NCI-H2107 (cell line): ENCODE measurements at places on chromosomes 6 and 20.

DNA sequence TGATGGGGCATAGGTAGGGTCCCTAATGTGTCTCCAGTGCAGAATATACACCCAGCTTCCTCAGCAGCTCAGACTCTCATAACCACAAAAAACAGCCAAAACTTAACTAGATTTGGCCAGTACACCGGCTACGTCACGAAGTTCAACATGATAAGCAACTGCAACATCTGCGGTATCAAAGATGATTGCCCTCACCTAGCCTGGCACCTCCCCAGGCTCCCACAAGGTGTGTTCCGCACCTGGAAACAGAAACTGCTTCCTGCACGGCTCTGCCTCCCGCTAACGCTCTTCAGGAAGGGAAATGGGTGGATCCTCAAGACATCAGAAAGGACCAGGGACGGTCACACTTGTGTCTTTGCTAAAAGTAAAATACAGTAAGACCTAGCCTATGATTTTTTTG lies 9.5 kb downstream of the TXNDC5 start:
- no peak for DNase-seq

- DNase-seq = no peak
Measured at GRCh38 chr6:142297996-142298753, 3.6 kb upstream of the ADGRG6 start.

- DNase-seq = no peak
Measured at GRCh38 chr20:51265361-51265760, 242.5 kb upstream of the KCNG1 start.

GRCh38 chr20:1861347-1861976 lies 33.7 kb upstream of the SIRPA start:
- no peak for DNase-seq

- DNase-seq = no peak
Measured at GRCh38 chr6:35209622-35210247, 4.0 kb upstream of the SCUBE3 start.

DNA sequence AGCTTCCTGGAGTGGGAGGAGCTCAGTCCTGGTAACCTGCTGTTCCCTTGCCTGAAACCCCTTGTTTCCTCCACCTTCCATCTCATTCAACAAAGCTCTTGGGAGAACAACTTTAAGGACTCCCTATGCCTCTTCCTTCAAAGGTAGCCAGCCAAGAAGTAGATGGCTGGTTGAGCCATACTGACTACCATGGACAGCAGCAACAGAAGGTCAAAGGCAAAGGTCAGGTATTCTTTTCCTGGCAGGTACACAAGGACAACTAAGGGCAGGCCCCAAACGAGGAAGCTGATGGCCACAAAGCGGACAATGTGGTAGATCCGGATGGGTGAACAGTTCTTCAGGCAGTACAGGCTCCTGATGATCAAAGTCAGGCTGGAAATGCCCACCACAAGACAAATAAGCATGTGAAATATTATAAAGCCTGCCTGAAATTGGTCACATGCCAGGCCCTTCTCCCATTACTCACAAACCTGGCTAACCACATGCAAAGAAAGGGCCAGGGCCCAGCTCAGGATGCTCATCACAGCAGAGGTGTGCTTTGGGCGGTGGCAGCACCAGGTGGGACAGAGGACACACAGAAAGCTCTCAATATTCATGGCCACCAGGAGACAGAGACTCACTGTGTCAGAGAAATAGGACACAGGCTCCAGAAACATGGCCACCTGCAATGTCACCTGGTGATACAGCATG lies 21.7 kb downstream of the UBD start:
- no peak for DNase-seq

GRCh38 chr20:41038878-41039404 lies 10.3 kb downstream of the TOP1 start:
- DNase-seq = no peak

- no peak for DNase-seq
Measured at GRCh38 chr6:107657373-107657754, 166.7 kb downstream of the SCML4 start.
